ENCODE measurements at places on chromosomes 11 and 22. TPM values are rescaled to one million over a fixed set of nuclear protein-coding genes. Genes with fewer than 3 reads are reported as not detected.

OVCH2 gene
- not detected for total RNA-seq

ELMOD1 gene
- not detected for total RNA-seq

- DNase-seq: peak; percentile 90
Observed at GRCh38 chr11:117221775-117222517, 9.9 kb downstream of the PCSK7 start.

DNA sequence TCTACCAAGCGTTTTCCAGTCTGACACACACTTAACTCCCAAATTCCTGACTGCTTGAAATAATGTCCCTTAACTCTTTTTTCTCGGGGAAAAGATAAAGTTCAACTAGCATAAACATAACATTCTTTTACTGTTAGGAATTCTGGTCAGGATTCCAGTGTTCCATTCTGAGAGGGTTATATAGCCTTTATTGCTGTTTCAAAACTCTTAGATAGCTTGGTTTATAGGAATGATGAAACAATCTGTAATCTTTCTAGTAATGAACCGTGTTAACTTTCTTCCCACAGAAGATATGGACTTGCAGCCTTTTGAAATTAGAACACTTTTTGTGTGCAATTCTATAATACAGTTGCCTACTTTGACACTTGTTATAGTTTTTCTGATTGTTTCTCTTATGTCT lies 8.6 kb downstream of the REXO2 start:
- no peak for DNase-seq

Measured in osteocyte (in vitro differentiated cells).